ENCODE measurements at places on chromosomes 16 and 17.

- no peak for DNase-seq
Measured at GRCh38 chr17:79552824-79553223, 58.0 kb downstream of the RBFOX3 start.

DNA sequence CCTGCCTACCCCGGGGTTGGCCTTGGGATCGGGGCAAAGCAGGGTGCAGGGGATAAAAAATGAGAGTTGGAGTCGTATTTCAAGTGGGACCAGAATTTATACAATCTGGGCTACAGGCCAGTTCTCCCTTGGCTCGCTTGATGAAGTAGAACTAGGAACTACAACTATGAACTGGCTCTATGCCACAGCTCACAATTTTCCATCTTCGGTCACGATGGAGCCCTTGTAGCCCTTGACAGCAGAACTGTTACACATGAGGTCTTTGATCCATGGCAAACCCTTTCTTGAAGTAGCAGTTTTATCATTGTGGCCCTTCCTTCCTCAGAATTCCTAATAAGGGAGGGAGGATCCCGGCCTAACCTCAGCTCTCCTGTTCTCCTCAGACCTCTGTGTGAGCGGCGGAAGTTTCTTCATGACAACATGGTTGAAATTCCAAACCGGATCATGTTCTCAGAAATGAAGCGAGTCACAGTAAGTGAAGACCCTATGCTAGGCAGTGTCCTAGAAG is 17.1 kb downstream of the LIG3 start:
- DNase-seq, result no peak

DNA sequence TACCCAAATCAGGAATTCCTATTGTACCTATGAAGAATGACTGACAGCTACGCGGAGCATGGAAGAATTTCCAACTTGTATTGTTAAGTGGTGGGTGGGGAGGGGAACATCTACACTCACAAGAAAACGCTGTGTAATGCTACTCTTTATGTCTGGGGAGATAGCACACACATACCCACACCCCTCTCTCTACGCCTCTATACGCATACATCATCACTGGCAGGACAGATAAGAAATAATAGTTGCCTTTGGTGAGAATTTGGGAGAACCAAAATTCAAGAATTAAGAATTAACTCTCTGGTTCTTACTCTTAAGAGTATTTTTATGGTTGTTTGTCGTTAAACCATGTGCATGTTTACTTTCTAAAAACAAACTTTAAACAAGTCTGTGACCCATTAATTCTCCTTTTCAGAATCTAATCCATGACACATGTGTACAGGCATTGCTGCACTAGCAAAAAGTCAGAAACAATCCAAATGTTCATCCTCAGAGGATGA is 33.9 kb downstream of the CREBBP start:
- no peak for DNase-seq

DNA sequence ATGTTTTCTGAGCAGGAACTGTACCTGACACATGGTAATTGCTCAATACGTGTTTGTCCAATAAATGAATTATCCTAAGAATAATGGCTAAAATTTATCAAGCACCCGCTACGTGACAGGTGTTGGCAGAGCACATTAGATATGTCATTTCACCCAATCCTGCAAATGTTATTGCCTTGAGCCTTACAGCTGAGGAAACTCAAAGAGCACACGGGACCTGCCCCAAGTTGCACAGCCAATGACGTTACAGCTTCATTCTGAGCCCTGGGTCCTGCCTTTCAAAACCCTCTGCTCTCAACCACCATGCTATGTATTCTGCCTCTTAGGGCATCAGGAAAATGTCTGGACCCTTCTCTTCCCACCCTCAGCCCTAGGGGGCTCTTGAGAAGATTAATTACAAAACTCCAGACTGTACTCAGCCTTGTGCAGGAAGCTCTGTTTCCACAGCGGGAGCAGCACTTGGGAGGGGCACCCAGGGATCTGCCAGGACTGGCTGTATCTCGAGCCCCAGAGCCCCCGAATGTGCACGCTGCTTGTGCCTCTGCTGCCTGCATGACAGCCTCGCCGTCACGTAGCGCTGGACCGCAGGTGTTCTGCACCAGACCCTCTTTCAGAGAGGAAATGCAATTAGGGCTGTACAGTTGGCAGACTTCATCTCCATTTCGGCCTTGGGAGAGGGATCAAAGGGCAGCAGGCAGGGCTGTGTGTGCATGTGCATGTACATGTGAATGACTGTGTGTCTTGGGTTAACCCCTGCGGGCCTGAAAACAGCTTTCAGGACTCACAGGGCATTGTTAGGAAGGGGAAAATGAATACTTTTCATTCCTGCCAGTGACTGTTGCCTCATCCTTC is 71.6 kb downstream of the GPR139 start:
- no peak for DNase-seq

DNA sequence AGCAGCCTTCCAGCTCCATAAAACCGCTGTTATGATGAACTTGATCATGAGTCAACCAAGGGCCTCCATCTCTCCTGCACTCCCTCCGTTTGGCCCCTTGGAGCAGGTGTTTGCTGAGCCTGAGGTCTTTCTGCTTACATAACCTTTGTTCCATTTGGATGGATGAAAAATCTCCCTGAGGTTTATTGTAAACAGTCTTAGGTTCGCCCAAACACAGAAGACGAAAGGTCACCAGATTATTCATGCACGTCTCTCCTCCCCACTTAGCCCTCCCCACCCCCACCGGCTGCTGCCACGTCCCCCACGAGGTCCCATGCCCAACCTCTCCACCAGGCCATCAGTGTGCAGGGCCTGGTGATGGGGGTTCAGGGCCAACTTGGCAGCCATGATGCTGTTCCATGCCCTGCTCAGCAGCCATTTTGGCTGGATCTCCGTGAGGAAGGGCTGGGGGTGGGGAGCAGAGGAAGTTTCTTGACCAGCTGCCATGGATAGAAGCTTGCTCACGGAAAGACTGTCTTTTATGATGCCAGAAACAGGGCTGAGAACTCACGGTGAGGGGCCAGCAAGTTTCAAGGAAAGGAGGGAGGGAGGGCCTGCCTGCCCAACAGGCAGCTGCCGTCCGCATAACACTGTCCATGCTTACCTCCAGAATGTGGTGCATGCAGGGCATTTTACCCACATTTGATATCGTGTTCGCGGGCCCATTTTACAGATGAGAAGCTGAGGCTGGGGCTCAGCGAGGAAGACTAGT is 47.8 kb upstream of the FOXF1 start:
- DNase-seq, result no peak

Measured in tibial nerve (tissue), 4 donors.